ENCODE measurements at places on chromosomes 13 and 19.

DNA sequence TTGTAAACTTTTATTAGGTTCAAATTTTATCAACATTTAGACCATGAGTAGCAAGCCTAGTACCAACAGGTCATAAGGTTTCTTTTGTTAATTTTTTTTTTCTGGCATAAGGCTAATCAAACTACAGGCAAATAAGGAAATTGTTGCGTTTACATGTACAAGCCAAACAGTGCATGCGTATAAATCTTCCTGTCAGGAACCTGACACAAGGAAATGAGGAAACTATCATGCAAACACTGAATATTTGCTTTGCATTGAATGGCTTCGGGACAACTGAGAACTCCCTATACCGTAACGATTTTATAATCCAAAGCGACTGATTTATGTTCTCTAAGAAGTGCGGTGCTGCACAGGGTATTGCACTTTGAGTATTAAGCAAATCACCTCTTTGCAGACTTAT is 133.0 kb upstream of the TRPC4 start:
- no peak for DNase-seq

GRCh38 chr19:4284176-4284958 is 5.3 kb downstream of the SHD start:
- no peak for DNase-seq

GRCh38 chr19:41350735-41351338 is 2.9 kb downstream of the TGFB1 start:
- peak; percentile 17 for DNase-seq

- DNase-seq = no peak
Measured at GRCh38 chr13:45695198-45695730, 6.9 kb upstream of the CBY2 start.

DNA sequence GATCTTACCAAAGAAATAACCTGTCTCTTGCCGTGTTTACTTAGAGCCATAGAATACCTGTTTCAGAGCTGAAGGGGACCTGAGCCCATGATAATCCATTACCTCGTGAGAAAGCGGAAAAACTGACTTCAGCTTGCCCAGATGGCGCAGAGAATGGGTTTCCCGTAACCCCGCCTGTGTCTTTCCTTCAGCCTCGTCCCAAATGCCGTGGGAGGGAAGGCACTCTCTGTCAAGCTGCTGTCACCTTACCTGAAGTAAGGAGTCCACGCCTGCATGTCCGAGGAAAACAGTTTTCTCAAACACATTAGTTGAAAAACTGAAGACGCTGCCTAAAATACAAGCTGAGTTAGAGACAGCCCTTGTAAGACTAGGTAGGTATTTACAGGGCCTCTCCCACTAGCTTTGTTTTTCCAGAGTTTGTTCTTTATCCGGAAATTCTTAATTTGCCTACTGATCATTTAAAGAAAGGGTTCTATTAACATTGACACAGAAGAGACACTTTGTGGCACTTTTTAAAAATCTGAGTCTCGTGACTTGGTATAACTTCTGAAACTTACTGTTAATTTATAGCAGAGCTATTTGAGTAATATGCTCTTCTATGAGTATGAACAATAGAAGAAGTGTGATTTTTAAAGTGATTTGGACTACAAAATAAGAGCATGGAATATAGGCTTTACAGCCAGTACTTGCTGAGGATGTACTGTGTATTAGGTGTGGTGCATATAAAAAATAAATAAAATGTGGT is 1.3 kb upstream of the INTS6 start:
- DNase-seq = peak; percentile 28

DNA sequence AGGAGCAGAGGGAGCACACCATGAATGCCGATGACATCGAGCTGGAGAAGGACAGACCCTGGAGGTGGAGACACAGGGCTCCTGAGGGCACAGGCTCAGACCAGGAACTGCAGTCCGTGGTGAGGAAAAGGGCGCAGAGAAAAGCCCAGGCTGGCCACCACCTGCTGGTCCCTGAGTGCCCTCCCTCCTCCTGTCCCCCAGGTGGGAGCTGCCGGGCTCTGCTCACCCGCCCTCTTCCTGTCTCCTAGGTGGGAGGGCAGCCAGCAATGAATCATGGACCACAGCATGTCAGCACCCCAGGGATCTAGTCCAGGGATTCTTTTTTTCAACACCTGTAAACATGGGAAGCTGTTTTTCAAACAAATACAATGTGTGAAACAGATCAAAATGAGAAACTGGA is 94.6 kb upstream of the ARHGEF7 start:
- no peak for DNase-seq

GRCh38 chr19:6667114-6667627 is 2.8 kb downstream of the TNFSF14 start:
- DNase-seq = peak; percentile 53

DNA sequence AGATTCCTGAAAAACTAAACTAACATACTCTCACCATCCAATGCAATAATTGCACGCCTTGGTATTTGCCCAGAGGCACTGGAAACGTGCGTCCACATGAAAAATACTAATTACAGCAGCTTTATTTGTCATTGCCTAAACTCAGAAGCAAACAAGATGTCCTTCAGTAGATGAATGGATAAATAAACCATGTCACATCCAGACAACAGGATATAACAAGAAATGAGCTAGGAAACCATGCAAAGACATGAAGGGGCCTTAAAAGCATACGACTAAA is 25.0 kb downstream of the ELL start:
- no peak for DNase-seq

DNA sequence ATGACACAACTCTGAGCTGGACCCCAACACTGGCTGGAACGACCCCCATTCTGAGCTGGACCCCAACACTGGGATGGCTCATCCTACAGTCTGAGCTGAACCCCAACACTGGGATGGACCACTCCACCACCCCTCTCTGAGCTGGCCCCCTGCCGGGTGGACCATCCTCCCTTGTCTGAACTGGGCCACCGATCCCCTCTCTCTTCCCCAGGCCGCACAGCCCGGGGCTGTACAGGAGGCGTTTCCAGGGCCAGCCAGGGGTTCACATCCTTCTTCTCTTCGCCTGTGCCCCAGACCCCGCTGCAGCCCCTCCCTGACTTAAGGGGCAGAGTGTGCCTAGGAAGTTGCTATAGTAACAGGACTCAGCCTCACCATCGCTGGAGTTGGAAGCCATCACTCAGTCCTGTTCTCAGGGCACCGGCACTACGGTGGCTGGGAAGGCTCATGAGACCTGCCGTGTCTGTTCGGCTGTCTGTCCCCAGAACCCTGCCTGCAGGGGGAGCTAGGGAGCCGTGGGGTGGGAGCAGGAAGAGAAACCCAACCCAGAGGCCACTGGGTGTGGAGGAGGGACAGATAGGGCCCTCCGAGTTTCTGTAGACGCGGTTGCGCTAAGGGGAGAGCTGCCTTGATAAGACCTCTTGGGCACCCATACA is 3.7 kb downstream of the PRKACA start:
- DNase-seq = peak; percentile 43

DNA sequence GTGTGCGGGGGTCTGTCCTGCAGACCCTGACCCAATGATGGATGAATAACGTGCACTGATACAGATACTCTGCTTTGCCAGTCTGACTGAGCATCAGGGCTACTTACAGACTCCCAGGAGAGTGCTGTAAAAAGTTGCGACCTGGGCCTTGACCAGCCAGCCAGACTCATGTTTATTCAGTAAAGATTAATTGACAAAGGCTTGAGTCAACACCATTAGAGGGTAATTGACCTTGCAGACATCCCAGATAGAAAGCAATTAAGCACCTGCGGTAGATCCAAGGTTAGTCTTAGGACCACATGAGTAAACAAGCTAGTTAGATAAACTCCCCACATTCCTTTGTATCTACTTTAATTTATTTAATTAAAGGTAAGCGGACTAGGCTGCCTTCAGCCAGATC is 10.4 kb downstream of the NUDT19 start:
- no peak for DNase-seq

- DNase-seq = peak; percentile 21
Measured at GRCh38 chr19:58361900-58362271, 665 bp downstream of the ZNF497 start.

Data from CD4-positive, alpha-beta T cell treated with Interleukin-6 for 4 hours (primary cell).